ENCODE measurements at places on chromosomes 12 and 14. TPM values are rescaled to one million over a fixed set of nuclear protein-coding genes. Genes with fewer than 3 reads are reported as not detected.

The RAB21 gene
- total RNA-seq: 180 TPM

The PMEL gene
- not detected for total RNA-seq

GRCh38 chr14:77659831-77660230 is 43.4 kb upstream of the SPTLC2 start:
- no peaks in the 10 kb centered on the region for H3K27me3 ChIP-seq
- H3K4me1 ChIP-seq: no peaks in the 10 kb centered on the region
- no peaks in the 10 kb centered on the region for H3K36me3 ChIP-seq
- DNase-seq: no peak

GRCh38 chr14:79383475-79383874 is 827.8 kb downstream of the DIO2 start:
- no peaks in the 10 kb centered on the region for H3K27me3 ChIP-seq
- no peak for DNase-seq
- no peak overlapping the region for H3K27ac ChIP-seq
- no peak overlapping the region for H3K4me3 ChIP-seq
- H3K4me1 ChIP-seq: no peaks in the 10 kb centered on the region

DNA sequence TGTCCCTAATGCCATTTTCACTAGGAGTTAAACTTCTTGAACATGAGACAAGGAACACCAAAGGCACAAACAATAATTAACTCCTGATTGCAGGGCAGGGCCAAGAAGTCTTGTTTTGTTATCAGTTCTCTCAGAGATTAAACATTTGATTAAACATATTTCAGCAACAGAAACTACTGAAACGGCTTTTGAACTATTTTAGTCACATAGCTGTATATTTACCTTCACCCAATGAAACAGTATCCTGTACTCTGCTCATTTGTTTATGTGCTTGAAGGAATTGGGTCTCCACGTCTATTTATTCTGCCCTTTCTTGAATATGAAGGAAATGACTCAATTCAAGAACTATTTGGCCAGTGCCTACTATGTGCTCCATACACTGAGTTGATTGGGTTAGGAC is 51.3 kb upstream of the PTCSC3 start:
- H3K27ac ChIP-seq: no peak overlapping the region
- H3K27me3 ChIP-seq: no peaks in the 10 kb centered on the region
- DNase-seq: no peak
- H3K4me3 ChIP-seq: no peak overlapping the region
- no peaks in the 10 kb centered on the region for H3K4me1 ChIP-seq

GRCh38 chr14:95341564-95341963 is 21.9 kb upstream of the CLMN start:
- no peak for DNase-seq
- H3K36me3 ChIP-seq: no peaks in the 10 kb centered on the region
- H3K4me3 ChIP-seq: no peak overlapping the region
- no peaks in the 10 kb centered on the region for H3K27me3 ChIP-seq

DNA sequence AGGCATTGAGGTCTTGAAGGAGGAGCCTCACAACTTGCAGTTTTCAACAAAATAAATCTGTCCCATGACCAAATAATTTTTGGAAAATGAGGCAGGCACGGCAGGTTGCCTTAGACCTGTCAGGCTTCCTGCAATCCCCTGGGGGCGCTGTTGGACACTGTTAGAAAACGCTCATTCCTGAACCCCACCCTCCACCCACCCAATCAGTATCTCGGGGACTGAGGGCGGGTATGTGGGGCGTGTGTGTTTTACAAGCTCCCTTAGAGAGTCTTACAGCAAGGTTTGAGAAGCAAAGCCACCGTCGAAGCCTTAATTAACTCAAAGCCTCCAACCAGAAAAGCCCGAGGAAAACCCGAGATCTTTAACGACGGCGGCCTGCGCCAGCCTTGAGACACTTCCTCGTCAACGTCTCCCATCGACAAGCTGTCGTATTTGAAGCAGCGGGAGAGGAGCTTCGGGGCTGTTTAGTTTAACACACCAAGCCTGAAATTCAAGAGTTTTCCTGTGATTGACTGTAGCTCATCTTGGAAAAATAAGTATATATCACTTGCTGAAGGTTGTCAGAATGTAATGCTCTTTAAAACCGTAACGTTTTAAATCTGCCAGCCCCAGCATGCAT is 123.0 kb downstream of the GLT1D1 start:
- H3K4me1 ChIP-seq: no peaks in the 10 kb centered on the region
- DNase-seq: no peak
- peaks cover 12% of the 10 kb centered on the region for H3K27me3 ChIP-seq
- no peaks in the 10 kb centered on the region for H3K36me3 ChIP-seq

GRCh38 chr12:46921048-46921763 is 95.4 kb upstream of the SLC38A4 start:
- peaks cover 11% of the 10 kb centered on the region for H3K4me1 ChIP-seq
- H3K27ac ChIP-seq: no peak overlapping the region
- H3K36me3 ChIP-seq: no peaks in the 10 kb centered on the region
- H3K4me3 ChIP-seq: no peak overlapping the region
- H3K27me3 ChIP-seq: no peaks in the 10 kb centered on the region

GRCh38 chr14:69093631-69094421 is 59.1 kb downstream of the DCAF5 start:
- no peaks in the 10 kb centered on the region for H3K4me1 ChIP-seq
- no peaks in the 10 kb centered on the region for H3K27me3 ChIP-seq
- H3K4me3 ChIP-seq: no peak overlapping the region
- peaks cover 57% of the 10 kb centered on the region for H3K36me3 ChIP-seq

- no peaks in the 10 kb centered on the region for H3K36me3 ChIP-seq
- peaks cover 13% of the 10 kb centered on the region for H3K4me1 ChIP-seq
- H3K4me3 ChIP-seq: no peak overlapping the region
These were observed 92.7 kb downstream of the AKAP6 start for GRCh38 chr14:32421781-32422180.

DNA sequence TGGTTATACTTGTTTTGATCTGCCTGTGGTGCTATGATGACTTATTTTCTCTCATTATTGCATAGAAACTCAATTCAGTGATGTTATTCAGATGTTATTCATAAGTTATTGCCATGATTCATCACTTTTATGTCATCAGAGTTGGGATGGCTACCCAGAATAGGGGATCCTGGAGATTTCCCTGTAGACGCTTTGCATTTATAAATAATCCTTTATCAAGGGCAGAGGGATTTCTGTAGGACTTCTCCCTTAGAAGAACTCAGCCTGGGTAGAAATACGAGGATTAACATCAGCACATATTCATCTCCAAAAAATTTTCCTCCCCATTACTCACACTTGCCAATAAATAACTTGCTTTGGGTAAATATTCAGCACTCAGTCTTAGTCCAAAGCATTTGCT is 4.9 kb downstream of the GPRC5A start:
- no peaks in the 10 kb centered on the region for H3K36me3 ChIP-seq
- H3K4me3 ChIP-seq: no peak overlapping the region
- H3K27ac ChIP-seq: no peak overlapping the region
- peaks cover 17% of the 10 kb centered on the region for H3K27me3 ChIP-seq
- no peak for DNase-seq
- no peaks in the 10 kb centered on the region for H3K4me1 ChIP-seq

Measured in psoas muscle (tissue), 8 donors.